ENCODE measurements at places on chromosomes 2 and 18.

GRCh38 chr2:174766271-174766670 is 2.0 kb upstream of the CHRNA1 start:
- no peak for DNase-seq

DNA sequence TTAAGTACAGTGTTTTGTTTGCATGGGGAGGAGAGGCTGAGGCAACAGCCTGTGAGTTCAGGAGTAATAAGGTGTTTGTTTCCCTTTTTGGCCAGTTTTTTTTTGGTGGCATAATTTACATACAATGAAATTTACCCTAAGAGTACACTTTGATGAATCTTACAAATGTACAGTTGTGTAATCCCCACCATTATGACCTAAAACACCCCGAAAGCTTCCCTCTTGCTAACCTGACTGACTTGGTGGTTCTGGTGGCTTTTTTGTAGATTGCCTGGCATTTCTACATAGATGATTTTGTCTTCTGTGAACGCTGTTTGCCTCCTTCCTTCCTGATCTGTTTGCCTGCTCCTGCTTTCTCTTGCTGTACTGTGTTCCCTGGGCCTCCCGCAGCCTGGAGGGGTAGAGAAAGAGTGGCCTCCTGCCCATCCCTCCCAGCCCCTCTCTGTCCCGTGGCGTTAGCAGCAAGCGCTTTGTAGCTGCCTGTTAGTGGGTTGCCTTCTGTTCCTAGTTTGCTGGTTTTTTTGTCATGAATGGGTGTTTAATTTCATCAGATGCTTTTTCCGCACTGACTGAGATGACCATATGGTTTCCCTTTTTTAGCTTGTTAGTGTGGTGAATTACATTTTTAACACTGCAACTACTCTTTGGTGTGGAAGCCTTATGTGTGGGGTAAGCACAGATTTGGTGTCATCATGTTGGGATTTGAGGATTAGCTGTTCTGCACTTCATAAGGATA is 32.1 kb downstream of the ASAP2 start:
- no peak for DNase-seq

DNA sequence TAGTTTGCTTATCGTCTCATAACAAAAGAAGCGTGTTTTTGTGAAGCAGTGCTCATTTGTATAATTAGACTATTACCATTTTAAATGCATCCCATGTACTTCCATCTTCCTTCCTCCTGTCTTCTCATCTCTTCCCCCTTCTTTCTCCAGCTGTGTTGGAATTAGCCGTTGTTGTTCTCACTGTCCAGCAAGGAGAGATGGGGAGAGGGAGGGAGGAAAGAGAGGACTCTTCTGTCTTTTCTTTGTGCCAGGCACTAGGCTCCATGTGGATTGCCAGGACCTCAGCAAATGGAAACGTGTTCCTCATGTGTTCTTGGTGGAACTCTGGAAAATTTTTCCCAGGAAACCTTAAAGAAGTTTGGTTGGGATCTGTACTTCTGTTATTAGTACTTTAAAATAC is 131.7 kb downstream of the PHLPP1 start:
- DNase-seq: no peak

- no peak for DNase-seq
Observed at GRCh38 chr2:214130114-214130513, 280.7 kb upstream of the VWC2L start.

GRCh38 chr2:110748489-110748867 is 16.1 kb downstream of the ACOXL start:
- DNase-seq: no peak

DNA sequence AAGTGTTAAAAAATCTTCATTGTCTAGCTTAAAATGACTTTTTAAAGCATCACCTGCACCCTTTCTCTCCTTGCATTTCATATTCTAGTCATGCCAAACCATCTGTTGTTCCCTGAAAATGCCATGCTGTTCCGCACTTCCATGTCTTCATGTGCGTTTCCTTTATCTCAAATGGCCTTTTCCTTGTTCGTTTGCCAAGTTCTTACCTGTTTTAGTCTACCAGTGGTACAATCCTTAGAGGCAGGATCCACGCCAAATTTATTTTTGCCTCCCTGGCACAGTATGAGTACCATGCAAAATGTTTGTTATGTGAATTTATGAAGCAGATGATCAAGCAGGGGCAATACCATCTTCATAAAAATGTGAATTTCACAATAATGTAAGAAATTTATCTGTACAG is 37.0 kb downstream of the TMEFF2 start:
- no peak for DNase-seq

DNA sequence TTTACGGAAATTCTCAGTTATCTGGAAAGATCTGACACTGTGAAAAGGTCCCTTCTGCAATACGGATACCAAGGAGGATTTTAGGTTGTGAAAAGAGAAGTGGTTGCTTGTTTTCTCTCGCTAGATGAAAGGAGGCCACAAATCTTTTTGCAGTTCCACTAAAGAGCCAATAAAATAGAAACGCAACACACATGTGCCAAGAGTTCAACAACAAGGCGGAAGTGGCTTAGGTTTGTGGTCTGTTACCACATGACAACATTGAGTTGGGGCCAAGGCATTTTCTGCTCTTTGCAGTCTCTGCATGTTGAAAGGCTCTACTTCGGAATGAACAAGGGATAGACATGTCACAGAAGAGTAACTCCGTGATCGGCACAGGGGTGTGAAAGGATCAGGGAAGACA is 115.7 kb upstream of the OSR1 start:
- DNase-seq: no peak

- DNase-seq: no peak
Observed at GRCh38 chr18:23658285-23658684, 4.4 kb downstream of the ANKRD29 start.

- no peak for DNase-seq
Observed at GRCh38 chr2:235066490-235066889, 114.7 kb downstream of the SH3BP4 start.
